NCI-H526 treated with DMSO at 0.1 percent for 48 hours (cell line): ENCODE measurements at places on chromosomes 2 and 18.
A peak's percentile ranks its signal among the peaks of the same experiment; 100 is the strongest.

- DNase-seq: no peak
Measured at GRCh38 chr2:33433279-33434235, 42.9 kb upstream of the RASGRP3 start.

DNA sequence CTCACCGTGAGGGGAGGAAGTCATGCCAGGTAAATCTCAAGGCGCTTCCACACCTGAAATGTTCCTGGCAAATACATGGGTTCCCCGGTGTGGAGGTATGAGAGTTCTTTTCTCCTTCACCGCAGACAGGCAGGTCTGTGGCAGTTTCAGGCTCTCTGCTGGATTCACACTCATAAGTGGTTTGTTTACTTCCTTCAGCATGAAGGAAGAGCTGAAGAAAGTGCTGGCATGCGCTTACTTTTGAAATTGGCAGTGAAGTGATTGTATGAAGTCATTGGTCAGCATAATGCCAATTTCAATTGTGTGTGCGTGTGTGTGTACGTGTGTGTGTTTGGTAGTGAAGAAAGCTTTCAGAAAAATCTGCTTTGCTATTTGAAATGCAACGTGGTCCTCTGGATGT is 43.4 kb downstream of the RNF144A start:
- no peak for DNase-seq

- DNase-seq: no peak
Measured at GRCh38 chr18:14922965-14923565, 175.1 kb downstream of the ANKRD30B start.

DNA sequence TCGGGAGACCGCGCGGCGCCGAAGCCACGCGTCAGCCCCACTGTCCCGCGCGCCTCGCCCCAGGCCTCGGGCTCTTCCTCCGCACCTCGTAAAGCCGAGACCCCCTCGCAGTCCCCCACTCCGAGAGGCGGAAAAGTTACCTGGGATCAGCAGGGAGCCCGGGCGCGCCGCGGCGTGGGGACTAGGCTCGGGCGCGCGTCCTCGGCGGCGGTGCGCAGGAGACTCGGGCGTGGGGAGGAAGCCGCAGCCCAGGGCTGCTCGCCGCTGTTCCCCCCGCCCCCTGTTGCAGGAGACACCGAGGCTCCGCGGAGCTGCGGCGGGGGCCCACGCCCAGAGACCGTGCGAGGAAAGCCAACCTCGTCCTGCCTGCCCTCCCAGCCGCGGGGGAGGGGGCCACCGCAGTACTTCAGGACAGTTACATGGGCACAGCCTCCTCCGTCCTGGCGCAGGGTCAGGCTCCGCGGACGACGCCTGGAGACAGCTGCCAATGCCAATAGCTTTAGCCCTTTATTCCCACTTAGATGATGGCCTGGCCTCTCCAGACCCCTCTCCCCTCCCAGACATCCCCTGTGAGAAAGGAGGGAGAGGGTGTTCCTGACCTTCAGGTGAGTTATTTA is at the start of gene EPB41L3:
Gene EPB41L3 (minus strand): TSS at position 225 of the 617 bp plus-strand sequence. CDS start 54,814 bp downstream, outside the sequence.
- DNase-seq: no peak

DNA sequence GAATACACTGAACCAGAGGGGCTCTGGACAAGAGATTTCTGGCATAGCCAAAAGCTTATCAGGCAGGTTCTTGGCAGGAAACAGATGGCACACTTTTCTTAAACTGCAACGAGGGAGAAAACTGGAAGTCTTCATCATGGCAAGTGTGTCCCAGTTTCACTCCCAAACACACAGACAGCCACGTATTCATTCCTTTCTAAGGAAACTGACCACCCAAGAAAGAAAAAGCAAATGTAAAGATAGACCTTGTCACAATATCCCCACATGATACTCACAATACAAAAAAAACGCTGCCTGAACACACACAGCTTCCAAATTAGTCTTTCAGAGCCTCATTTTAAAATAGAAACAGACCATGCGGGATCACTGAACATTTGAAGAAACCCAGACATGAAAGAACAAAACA is 40.6 kb upstream of the RTTN start:
- no peak for DNase-seq

GRCh38 chr2:12107939-12108338 is 361.5 kb downstream of the LPIN1 start:
- DNase-seq: no peak

DNA sequence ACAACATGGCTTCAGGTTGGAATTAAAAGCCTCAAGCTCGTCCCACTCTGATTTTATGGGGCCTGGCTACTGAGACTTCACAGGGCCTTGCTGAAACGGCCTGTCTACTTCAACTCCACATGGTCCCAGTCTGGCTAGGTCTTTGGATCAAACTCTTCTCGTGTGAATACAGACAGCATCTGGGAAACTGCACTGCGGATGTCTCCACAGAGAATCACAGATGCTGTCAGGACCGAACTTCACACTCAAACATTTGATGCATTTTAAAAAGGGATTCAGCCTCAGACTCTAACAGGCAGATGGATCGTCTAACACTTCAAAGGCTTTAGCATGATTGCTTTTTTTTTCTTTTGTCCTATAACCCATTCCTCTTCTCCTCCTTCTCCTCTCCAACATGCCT is 198.5 kb downstream of the ZNF521 start:
- DNase-seq: no peak

DNA sequence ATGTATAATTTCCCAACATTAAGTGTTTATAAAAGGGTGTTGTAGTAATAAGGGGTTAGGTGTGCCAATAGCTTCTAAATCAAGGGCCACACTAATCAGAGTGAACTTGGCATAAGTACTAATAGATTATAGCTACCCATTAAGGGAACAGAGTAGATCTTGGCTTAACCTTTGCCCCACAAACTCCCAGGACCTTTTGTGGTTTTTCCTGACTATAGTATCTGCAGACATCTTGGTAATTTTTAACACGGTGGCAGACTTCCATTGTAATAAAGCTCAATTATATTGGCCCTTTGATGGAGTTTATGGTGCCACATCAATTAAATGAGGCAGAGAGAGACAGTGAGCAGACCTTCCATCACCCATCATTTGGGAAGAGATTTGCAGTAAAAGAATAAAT is 358.5 kb upstream of the HNRNPA3 start:
- DNase-seq: no peak

GRCh38 chr2:166314022-166314759 is 61.6 kb downstream of the SCN9A start:
- no peak for DNase-seq

GRCh38 chr18:26227051-26227670 is 916 bp downstream of the TAF4B start:
- peak; percentile 35 for DNase-seq

DNA sequence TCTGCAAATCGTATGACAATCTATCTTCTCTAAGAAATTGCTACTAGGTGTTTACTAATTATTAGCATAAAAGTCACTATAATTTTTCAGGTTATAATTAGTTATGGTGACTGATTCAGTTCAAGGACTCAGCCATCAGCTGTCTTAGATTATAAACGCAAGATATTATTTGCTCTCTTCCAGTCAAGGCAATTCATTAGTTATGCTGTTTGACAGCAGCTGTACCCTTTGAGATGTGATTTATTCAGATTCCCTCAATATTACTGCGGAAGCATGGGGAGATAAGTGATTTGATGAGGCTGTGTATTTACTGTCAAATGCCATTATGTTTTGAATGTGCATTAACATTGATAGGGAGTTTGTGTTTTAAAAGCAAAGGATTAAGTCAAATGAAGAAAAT is 558.9 kb upstream of the FSIP2 start:
- DNase-seq: no peak

GRCh38 chr2:169066897-169067296 is 2.5 kb upstream of the DHRS9 start:
- DNase-seq: no peak

- DNase-seq: no peak
Measured at GRCh38 chr18:62603979-62604378, 81.2 kb downstream of the ZCCHC2 start.

- DNase-seq: no peak
Measured at GRCh38 chr2:231662028-231662810, 46.1 kb upstream of the PTMA start.

DNA sequence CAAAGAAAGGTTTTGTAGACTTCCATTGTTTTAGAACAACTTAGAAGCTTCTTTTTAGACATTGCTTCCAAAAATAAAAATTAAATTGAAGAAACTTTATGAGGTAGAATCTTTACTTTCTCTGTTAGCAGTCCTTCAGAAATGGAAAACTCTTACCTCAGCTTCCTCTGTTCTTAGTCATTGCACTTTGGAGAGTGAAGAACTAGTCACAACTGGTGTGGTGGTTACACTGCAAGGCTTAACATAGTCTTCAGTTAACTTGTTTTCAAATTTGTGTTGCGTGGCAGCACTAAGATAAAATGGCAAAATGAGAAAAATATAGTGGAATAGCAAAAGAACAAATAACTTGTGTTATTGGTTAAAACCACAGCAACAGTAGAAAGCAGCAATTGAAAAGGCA is 332.6 kb downstream of the KIAA1328 start:
- no peak for DNase-seq

DNA sequence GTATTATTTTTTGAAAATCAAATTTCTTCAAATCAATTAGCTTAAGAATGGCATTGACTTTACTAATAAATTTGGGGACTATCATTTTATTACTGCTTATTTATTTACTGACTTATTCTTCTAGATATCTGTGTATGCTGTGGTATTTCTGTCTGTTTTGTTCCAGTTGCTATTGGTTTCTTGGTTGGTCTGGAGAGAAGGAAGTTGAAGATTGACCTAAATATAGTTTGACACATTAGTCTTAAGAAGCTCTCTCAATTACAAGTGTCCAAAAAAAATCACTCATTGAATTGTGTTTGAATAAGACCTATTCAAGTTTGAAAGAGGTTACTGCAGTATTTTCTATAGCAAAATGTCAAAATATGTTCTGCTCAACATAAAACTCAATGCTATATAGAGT is 153.3 kb upstream of the KYNU start:
- DNase-seq: no peak

GRCh38 chr2:120566331-120567035 is 169.2 kb upstream of the GLI2 start:
- no peak for DNase-seq

DNA sequence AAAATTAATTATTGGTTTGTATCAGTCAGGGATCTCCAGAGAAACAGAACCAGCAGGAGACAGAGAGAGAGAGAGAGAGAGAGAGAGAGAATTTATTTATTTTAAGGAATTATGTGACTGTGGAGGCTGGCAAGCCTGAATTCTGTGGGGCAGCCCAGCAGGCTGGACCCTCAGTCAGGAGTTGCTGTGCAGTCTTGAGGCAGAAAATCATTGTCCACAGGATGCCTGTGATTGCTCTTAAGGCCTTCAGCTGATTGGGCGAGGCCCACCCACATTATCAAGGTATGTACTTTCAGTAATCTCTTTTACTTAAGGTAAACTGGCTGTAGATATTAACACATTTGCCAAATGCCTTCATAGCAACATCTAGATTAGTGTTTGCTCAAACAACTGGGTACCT is 155.3 kb downstream of the SEPTIN10 start:
- no peak for DNase-seq

DNA sequence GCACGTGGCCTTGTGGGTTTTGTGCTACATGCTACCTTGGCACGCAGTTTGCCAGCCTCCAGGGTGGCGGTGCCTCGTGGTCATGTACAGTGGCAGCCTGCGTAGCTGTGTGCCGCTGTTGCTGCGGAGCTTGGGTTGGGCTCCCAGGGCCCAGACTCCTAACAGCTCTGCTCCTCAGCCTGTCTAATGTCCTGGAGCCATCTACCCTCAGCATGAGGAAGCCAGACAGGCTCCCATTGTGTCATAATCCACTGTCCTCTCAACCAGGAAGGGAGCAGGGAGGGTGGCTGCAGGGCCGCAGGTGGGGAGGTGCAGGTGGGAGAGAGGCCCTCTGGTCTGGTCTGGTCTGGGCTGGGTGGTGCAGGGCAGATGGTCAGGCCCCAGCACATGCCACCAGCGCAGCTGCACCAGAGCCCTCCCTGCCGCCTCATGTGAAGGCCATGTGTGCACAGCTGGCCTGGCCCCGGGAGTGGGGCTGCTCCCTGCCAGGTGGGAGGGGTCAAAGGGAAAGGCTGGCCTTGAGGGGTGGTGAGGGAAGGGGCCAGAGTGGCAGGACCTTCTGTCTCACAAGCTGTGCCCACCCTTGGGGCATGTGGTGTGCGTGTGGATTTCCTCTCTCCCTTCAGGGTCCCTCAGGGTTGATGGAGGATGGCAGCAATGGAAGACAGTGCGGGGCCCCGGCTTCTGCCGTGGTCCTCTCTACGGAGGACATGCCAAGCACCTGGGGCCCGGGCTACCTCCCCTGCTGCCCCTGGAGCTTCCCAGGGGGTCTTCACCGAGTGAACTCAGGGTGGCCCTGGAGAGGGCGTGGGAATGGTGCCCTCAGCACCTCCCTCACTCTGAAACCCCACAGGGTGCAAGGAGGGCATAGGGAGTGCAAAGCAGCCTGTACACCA is 4.8 kb downstream of the ATOH8 start:
- no peak for DNase-seq

GRCh38 chr2:38074764-38075506 is 1.0 kb downstream of the CYP1B1 start:
- DNase-seq: no peak
